ENCODE measurements at places on chromosomes 7 and 10.

GRCh38 chr7:130145424-130146100, 59.6 kb downstream of the TMEM209 start:
- peak; percentile 7 for DNase-seq

GRCh38 chr7:46569133-46569465, 648.0 kb upstream of the IGFBP3 start:
- no peak for DNase-seq

GRCh38 chr7:101137651-101138212, 10.8 kb downstream of the SERPINE1 start:
- DNase-seq = no peak

- no peak for DNase-seq
Measured at GRCh38 chr7:44794331-44794730, 2.1 kb upstream of the PPIA start.
